ENCODE measurements at places on chromosomes 7 and 10. TPM values are rescaled to one million over a fixed set of nuclear protein-coding genes. Genes with fewer than 3 reads are reported as not detected.

TMEM213 gene
- not detected for total RNA-seq

DNA sequence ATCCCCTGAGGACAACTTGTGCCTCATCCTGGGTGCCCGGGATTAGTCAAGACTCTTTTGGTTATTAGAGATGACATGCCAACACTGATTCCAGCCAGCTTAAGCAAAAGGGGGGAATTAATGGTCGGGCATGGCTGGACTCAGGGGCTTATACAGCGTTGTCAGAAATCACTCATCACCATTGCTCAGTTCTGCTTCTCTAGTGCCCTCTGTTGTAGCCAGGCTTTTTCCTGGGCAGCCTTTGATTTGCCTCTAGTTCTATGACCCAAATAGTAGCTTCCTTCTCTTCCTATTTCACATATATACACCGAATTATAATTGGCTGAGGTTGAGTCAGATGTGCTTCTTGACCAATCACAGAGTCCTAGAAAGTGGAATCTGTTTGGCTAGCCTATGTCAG lies 192.0 kb upstream of the HABP2 start:
- DNase-seq: no peak

DNA sequence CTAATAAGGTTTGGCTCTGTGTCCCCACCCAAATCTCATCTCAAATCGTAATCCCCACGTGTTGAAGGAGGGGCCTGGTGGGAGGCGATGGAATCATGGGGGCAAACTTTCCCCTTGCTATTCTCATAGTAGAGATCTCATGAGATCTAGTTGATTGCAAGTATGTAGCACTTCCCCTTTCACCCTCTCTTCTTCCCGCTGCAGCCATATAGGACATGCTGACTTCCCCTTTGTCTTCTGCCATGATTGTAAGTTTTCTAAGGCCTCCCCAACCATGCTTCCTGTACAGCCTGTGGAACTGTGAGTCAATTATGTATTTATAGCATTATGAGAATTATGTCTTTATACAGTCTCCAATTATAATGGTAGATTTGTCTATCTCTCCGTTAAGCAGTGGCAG lies 594.5 kb downstream of the ACTR3B start:
- DNase-seq: no peak

DNA sequence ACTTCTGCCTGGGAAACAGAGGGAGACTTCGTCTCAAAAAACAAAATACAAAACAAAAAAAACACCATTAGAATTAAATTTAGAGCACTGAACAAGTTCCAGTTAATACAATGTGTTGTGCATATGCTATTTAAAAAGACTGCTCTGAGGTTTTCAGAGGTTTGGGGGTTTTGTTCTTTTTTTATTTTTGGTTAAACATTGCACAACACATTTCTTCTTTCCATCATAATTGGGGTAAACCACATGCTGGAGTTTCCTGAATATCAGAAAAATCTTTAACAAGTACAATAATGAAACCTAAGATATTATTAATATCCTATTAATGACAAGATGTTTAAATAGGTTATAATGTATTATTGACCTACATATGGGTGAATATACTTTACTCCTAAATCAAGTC lies 26.3 kb downstream of the IGF2BP3 start:
- DNase-seq: no peak

ALKBH4 gene
- 17.7 TPM for total RNA-seq

DNA sequence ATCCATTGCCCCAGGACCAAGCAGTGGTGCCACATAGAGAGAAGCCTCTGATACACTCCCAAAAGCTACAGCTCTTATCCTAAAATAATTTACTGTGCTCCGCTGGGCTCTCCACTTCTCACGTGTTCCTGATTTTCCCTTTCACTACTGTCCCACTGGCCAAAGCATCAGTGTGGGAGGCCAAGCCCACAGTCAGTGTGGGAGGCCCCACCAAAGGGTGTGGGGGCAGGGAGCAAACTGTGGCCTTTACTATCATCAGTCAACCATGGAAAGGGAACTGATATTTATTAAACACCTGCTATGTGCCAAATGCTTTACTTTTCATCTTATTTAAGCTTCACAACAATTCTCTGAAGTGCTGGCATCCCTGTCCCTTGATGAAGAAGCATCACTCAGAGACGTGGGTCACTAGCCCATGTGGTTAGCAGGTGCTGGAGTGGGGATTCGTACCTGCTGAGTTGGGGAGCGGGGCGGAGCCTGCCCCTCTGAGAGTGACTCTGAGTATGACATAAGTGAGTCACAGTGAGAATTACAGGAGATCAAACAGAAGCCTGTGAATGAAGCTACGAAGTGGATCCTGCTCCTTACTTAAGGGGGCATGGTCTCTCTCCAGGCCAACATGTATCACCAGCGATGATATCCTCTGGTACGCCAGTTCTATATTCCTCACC lies 50.4 kb downstream of the PYROXD2 start:
- no peak for DNase-seq

GRCh38 chr7:47757921-47758411 lies 176.1 kb upstream of the TNS3 start:
- DNase-seq: no peak

- DNase-seq: no peak
Observed at GRCh38 chr7:98879198-98879978, 1.1 kb downstream of the TRRAP start.

GRCh38 chr7:44590910-44591309 lies 8.9 kb upstream of the TMED4 start:
- DNase-seq: no peak

DNA sequence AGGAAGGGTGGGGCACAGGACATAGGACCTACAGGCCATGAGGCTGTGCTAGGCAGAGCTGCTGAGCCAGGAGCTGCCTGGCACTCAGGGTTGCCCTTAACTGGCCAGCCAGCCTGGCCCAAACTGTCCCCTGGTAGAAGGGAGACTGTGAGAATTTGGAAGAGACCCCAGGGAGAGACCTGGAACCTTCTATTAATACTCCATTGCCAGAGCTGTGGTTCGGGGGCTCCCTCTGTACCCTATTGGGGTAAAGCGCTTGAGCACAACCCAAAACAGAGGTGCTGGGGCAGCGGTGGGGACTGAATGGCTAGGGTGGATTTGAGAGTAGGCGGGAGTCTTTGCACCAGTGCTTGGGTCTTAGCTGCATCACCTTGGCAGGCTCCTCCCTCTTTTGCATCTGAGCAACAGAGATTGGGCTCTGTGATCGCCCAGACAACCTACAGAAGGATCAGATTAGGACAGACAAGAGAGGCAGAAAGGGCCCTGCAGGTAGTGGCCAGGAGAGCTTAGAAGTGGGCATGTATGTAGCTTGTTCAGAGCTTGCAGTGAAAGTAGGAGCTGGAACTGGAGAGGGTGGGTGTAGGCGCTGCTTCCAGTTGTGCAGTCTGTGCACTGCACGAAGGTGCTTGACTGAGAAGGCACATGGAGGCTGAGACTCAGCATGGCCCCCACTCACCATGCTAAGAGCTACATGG lies 53.3 kb downstream of the ADCYAP1R1 start:
- DNase-seq: no peak

FAM25A gene
- total RNA-seq: not detected

DNA sequence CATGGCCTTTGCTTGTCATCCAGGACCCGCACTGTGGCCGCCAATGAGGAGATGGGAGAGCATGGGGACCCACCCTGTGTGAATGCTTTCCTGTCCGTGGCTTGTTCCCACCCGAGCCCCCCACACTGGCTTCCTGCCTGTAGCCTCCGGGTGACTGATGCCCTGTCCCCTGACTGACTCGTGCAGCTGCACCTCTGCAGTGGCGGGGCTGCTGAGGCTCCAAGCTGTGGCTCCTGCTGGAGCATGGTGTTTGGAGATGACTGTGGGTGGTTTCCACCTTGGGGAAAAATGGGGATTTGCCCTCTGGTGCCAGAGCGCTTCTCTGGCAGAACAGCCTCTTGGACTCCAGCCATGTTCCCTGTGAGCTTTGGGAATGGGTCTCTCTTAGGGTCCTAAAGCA lies 2.1 kb downstream of the CAMK1D start:
- no peak for DNase-seq

DNA sequence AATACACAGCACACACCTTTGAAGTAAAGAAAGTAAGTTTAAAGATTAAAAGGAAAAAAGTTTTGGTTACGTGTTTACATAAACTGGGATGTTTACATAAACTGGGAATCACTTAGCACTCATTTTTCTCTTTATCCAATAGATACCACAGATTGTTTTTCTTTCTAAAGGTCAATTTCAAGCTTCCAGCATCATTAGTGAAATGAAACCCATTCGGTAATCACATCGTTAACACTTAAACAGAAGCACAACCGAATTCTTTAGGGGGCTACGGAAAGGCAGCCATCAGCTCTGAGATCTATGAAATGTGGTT lies 1.1 kb downstream of the ODAD2 start:
- DNase-seq: no peak

- no peak for DNase-seq
Observed at GRCh38 chr10:115998301-115998700, 274.7 kb downstream of the GFRA1 start.

DNA sequence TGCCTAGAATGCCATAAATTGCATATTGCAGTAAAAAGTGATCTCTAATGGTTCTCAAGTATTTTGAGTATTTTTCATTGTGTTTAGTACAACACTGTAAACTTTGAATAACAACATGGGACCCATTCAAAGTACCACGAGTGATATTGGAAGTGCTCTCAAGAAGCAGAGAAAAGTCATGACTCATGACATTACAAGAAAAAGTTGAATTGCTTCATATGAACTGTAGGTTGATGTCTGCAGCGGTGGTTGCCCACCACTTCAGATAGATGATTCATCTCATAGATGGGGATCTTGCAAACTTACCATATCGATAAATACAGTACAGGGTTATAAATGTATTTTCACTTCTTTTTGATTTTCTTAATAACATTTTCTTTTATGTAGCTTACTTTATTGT lies 33.9 kb downstream of the ENTPD1 start:
- DNase-seq: no peak

GRCh38 chr10:47372726-47373125 lies 11.4 kb downstream of the ZNF488 start:
- DNase-seq: no peak

DNA sequence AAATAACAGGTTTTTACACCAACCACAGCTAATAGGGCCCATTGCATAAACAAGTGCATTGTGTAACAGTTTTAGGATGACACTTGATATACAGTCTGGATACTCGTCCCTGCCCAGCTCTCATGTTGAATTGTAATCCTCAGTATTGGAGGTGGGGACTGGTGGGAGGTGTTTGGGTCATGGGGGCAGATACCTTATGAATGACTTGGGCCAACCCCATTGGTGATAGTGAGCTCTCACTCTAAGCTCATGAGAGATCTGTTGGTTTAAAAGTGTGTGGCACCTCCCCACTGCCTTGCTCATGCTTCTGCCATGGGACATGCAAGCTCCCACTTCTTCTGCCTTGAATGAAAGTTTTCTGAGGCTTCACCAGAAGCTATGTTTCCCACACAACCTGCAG lies 136.7 kb downstream of the PDE1C start:
- no peak for DNase-seq

PGAM2 gene
- total RNA-seq: not detected

- DNase-seq: peak; percentile 82
Observed at GRCh38 chr10:11684717-11685645, 57.2 kb upstream of the ECHDC3 start.

SPDYE16 gene
- not detected for total RNA-seq

POLR3A gene
- 27.3 TPM for total RNA-seq

TMEM72 gene
- total RNA-seq: 0.80 TPM

PRKG1 gene
- 0.17 TPM for total RNA-seq

DNA sequence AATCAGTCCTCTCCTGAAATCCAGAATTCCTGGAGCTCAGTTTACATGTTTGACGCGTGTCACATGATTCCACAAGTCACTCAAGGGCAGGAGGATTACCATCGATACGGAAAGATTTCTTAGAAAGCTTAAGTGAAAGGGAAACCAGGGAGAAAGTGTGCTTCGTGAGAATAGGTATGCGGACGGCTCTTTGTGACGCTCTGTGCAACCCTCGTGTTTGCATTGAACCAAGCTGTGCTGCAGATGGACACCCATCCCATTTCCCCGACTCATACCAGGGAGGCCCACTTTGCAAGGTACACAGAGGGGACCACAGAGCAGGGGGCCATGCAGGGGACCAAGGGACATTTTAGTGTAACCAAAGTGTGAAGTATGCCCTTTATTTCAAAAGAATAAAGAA lies 43.2 kb downstream of the IKZF1 start:
- DNase-seq: no peak

CYP3A4 gene
- not detected for total RNA-seq

DNA sequence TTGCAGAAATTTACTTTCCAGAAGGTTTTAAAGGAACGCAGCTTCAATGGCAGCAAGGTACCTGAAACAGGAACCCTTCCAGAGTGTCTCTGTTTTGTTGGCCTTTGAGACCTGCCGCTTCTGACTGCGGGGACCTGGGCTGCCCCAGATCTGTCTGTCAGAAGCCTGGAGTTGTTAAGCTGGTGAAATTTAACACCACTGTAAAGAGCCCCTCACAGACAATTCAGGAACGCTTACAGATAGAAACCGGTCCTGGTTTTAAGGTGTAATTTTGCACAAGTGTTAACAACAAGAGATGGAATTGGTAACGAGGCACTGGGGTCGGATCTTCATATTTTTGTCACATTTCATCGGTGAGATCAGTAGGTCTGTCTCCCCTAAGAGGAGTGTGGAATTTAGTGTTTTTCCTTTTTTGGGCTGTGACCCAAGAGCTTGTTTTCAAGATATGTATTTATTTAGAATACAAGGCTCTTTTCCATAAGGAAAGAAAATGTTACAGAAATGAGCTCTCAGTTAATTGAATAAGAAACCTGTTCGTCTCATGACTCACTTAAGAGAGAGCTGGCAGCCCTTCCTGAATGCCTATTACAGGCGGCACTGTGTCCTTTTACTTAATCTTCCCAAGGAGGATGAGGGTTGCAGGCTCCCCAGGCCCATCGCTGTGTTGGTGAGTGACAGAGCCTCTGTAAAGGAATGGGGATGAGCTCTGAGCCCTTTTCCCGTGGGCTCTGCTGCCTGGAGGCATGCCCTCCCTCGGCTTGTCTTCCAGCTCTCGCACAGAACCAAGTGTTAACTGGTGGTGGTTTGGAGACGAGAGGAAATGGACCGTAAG lies 168.7 kb downstream of the CUX1 start:
- peak; percentile 28 for DNase-seq
